ENCODE measurements at places on chromosomes 5 and 9.

DNA sequence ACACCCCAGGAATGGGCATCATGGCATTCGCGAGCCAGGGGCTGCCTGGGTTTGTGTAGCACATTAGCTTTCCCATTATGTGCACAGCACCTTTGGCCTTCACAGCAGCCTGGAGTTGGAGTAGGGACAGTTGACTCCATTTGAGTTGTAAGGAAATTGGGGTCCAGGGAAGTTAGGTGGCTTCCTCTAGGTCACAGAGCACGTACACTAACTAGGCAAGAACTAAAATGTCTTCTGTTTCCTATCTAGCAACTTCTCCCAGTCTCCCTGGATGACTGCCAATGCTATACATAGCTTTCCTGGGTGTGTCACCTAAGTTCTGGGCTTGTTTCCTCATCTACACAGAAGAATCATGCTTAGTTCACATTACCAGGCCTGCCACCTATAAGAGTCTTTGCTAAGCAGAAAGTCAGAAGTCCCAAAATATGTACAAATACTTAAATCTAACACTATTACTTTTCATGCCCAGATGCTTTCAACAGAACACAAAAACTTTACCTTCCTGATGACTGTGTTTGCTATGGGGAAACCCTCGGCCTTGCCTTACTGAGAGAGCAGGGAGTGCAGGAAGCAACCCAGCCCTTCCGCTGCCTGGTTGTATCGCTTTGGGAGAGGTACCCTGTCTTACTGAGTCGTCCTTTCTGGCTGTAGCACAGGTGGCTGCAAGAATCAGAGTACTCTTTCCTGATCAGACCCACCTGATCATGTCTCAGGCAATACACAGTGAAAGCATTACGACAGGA is 12.0 kb downstream of the MACROH2A1 start:
- peak; percentile 75 for DNase-seq

GRCh38 chr5:175547842-175548241 is 69.5 kb downstream of the SFXN1 start:
- DNase-seq, result no peak

DNA sequence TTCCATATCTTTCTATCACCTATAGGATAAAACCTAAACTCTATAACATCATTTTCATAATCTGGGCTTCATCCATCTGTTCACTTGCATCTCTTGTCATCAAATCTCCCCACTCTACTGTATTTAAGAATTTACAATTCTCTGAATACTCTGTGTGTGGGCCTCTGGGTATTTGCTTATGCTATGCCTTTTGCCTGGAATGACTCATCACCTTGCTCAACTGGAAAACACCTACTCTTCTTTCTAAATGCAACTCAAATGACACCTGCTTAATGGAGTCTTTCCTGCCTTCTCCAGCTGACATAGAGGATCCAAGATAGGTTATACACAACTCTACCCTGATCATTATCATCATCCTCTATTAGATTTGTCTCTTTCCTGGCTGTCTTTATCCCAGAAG is 421.7 kb downstream of the SPATA31D1 start:
- DNase-seq, result no peak

- DNase-seq, result no peak
These were observed 53.0 kb downstream of the NIM1K start for GRCh38 chr5:43244823-43245565.

DNA sequence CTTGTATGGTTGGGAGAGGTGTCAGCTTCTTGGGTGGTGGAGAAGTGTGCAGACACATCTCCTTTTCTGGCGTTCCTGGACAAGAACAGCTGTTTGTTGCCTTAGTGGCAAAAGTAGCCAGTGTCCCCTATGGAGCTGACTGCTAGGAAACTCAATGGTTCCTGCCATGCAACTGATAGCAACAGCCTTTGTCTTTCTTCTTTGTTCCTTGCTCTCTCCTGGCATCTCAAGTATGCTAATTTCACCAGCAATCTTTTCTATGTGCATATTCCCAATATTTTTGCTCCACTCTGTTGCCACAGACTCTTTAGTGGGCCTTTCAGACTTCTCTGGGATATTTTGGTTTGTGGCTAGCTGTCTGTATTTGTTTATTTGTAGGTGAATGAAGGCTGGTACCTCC is 36.7 kb downstream of the FBXO4 start:
- no peak for DNase-seq

DNA sequence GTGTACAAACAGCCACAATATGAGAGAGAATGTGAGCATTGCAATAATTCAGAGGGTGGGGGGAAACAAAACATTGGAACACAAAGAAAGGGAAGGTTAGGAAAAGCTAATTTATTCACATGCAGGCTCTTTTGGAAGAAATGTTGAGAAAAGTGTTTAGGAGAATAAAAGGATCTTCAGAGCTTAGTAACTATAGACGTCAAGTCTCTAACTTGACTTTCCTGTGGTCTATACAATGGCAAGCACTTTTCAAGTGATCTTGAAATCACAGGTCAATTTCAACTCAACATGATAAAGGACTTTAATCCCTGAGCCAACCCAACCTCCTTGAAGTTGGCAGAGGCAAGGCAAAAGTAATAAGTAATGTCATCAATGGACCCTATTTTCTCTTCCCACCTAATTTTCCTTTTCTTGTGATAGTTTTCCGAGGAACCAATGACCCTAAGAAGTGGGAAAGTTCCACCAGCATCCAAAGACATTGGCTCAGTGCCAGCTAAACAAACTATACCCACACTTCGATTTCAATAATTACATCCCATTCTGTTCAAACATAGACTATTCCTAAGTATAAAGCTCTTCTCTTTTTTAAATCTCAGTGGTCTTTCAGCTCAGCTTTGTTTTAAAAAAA is 23.7 kb downstream of the RFK start:
- DNase-seq, result no peak

DNA sequence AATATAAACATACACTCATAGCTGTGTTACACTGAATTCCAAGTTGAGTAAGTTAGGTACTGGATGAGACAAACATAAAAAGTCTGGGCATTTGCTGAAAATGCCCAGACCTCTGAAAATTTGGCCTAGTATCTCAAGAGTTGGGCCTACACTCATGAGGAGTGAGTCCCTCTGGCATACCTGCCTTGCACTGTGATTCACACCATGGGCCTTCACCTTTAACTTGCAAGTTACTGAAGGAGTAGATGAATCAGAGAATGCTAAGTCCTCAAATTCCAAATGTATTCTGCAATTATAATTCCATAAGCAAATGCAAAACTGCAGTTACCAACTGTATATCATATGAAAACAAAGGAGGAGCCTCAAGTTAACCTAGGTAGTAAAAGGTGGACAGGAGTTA is 32.3 kb upstream of the C9orf40 start:
- no peak for DNase-seq

GRCh38 chr9:94913550-94913949 is 187.1 kb downstream of the AOPEP start:
- no peak for DNase-seq

DNA sequence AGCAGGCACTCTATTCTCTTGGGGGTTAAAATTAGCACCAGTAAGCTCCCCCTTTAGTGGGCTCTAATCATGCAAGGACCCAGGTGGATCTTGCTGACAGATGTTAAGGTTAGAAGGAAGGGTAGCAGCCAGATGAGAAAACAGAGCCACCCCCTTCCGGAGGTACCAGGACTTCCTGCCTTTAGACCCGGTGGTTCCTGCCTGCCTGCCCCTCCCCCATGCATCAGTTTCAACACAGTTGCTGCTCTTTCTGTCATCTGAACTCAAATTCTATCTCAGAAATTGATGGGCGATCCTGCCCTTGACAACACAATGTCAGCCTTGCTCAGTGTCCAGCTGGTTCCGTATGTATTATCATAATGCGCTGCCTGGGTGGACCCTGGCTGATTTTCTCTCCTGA is 287.3 kb downstream of the EBF1 start:
- no peak for DNase-seq

GRCh38 chr9:137798901-137799629 is 78.5 kb upstream of the CACNA1B start:
- DNase-seq, result no peak

DNA sequence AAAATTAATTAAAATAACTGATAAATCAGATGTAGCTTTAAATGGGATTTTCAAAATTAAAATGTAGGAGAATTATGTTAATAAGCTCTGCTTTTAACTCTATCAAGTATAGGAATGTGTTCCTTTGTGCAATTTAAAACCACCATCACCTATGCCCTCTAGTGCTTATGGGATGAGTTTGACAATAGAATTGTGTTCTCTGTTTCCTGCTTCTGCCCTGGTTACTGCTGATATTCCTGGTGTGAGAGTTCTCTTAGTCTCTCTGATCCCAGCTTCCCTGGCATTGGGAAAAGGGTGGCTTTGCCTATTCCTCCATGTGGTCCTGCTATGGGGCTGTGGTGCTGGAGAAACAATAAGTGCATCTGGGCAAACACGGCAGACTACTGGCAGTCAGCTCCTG is 8.1 kb downstream of the LRRTM2 start:
- no peak for DNase-seq

GRCh38 chr9:4167079-4167671 is 132.7 kb downstream of the GLIS3 start:
- no peak for DNase-seq

DNA sequence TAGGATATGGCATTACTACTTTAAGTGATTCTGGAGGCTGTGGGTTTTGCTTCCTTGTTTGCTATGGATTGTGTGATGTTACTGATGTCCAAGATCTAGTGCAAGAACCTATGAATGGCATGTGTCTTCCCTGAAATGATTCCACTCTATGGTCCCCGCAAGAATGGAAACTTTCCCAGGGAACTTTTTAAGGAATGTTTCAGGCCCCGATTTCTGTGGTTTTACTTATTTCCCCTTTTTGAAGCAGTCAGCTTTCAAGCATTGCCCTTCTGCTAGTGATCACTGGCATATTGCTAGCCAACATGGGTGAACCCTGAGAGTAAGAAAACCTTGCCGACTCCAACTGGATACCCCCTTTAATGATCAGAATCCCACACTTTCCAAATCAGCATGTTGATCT is 26.6 kb upstream of the CD180 start:
- no peak for DNase-seq

DNA sequence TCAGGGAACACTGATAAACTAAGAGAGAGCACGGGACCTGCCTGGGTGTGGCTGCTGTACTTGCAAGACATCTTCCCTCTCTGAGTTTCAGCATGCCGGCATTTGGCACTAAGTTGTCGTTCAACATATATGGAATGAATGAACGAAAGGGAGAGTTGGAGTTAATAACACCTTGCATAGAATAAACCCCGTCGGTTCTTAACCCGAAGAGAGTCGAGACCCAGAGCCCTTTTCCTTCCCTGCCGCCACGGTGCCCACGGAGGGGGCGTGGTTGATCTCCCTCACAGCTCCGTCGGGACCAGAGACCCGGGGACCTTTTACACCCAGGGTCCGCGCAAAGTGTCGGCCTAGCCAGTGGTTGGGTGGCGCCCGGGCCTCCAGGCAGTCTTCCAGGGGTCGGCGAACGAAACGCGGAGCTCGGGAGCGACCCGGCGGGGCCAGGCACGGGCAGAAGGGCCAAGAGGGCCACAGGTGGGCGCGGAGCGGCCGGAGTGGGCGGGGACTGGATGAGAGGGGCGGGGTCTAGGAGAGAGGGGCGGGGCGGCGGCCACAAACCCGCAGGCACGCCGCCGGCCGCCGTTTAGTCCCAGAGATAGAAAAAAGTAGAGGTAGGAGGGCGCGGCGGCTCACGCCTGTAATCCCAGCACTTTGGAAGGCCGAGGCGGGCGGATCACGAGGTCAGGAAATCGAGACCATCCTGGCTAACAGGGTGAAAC is 735 bp upstream of the RPL26L1 start:
- peak; percentile 73 for DNase-seq

- DNase-seq, result peak; percentile 92
These were observed 92.6 kb downstream of the DPYSL3 start for GRCh38 chr5:147417135-147417813.

- DNase-seq, result no peak
These were observed 58.3 kb downstream of the NRG2 start for GRCh38 chr5:139984816-139985215.

- no peak for DNase-seq
These were observed 35.7 kb upstream of the EGFL7 start for GRCh38 chr9:136626740-136627642.

- DNase-seq, result no peak
These were observed 200.9 kb downstream of the GDNF start for GRCh38 chr5:37638897-37639296.

DNA sequence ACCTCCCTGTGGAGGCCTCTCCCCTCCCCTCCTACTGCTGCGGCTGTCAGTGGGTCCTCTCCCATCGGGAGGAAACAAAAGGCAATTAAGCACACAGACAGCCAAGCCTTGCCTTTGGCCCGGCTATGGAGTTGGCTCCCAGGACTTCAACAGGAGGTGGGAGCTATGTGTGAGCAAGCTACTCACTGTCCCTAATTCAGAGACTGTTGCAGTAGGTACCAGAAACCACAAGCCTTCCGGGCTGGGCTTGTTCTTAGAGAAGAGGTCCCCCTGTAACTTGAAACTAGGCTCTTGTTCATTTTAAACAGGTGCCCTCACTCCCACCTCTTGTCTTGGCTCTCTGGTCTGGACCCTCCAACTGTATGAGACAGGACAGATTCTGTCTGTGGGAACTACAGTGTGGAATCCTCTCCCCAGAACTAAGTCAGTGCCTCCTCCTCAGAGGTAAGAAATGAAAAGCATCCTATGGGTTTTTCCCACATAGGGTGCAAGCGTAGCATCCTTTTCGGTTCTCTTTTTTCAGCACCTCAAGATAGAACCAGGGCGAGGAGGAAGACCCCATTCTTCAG is 561.1 kb downstream of the EBF1 start:
- DNase-seq, result no peak

GRCh38 chr5:94245608-94246007 is 372.8 kb downstream of the KIAA0825 start:
- DNase-seq, result no peak

Data from MG63 (cell line).